ENCODE measurements at places on chromosomes 5 and 9.

DNA sequence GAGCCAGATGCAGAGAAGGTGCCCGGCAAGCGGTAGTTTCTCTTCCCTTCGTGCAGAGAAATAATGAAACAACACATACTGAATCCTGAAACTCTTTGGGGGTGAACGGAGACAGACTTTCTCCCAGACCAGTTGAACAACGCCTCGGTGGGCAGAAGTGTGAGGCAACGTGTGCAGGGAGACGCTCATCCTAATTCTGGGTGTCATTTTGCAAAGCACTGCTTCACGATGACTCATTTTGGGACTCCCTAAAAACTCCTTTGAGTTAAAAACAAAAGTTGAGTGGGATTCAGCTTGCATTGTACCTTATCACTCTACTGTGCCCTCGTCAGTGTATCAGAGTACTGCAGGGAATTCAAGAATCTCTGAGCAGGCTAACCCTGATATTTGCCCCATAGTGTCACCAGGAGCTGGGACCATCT lies 3.5 kb upstream of the NEK6 start:
- no peak for DNase-seq

- no peak for DNase-seq
Observed at GRCh38 chr5:131939690-131940345, 5.6 kb downstream of the MEIKIN start.

DNA sequence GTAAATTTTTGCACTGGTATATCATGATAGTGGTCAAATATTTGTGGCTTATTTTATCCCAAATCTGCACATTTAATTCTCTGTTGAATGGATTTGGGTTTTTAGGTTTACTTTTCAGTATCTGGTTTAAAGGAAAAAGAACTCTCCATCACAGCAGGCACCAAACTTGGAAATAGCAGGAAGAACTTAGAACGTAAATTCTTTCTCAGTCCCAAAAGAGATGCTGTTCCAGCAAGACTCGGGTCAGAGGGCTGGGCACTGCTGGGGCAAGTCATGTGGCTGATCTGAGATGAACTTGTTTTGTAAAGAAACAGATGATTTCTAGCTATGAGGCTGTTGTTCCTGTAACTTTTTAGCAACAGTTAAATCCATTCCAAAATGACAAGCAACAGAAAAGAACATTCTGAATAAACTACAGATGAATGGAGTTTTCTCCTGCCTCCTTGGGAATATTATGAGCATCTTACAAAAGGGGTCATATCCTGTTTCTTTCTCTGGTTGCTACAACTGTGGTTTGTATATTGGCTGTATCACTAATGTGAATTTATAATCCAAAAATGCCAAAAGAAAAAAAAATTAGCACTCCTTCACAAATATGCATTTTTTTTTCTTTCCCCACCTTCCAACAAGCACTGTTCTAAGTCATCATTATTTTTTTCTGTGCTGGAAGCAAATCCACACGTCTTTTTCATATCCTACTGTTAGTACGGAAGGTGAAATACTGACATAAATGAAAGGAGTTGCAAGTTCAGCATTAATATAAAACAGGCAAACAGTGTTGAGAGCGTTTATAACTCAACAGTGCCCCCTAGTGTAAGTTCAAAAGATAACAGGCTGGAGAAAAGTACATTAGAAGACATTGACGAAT lies 31.1 kb downstream of the OR2K2 start:
- DNase-seq: peak; percentile 34

GRCh38 chr9:97978371-97979130 lies 4.6 kb upstream of the ANP32B start:
- DNase-seq: no peak

DNA sequence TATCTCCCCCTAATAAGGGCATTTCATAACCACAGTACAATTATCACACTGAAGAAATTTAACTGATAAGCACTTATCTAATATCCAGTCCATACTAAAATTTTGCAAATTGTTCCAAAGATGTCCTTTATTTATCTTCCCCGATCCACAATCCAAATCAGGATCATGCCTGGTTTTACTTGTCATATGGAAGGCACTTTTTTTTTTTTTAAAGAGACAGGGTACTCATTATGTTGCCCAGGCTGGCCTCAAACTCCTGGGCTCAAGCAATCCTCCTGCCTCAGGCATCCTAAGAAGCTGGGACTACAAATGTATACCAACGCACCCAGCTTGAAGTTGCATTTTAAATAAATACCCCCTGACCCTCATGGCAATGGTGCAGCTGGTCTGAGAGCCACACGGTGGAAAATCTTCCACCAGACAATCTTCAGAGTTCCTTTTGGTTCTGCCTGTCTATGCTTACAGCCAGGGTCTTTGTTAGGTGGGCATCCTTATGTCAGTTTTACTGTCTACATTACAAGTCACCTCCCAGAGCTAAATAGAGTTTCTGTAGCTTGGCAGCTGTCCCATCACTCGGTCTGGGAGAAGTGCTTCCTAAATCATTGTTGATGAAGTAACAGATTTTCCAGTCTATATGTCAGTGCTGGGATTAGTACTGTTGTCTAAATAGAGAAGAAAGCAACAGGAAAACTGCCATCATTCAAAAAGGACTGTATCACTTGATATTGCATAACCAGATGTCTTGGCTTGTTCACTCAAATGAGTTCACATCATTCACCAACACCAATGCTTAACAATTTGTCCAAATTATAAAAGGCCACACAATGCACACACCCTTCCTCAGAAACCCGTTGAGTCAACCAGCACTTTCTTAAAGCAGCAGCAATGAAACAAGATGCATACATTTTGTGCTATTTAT lies 26.4 kb downstream of the PTPN3 start:
- DNase-seq: no peak

DNA sequence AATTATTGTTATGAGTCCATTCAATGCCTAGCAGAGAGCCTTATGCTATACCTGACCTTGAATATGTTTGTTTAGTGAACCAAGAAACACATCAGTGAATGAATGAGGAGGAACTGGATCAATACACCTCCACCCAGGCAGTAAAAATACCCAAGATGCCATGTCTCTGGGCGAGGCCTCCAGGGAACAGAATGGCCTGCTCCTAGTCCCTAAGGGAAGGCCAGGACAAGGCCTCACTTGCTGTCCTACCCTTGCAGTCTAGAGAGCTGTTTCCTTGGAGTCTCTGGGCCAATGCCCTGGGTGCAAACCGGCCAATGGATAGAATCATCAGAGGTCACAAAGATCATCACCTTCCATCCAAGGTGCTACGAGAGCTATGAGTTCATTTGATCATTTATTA lies 26.1 kb downstream of the TNIP1 start:
- no peak for DNase-seq

DNA sequence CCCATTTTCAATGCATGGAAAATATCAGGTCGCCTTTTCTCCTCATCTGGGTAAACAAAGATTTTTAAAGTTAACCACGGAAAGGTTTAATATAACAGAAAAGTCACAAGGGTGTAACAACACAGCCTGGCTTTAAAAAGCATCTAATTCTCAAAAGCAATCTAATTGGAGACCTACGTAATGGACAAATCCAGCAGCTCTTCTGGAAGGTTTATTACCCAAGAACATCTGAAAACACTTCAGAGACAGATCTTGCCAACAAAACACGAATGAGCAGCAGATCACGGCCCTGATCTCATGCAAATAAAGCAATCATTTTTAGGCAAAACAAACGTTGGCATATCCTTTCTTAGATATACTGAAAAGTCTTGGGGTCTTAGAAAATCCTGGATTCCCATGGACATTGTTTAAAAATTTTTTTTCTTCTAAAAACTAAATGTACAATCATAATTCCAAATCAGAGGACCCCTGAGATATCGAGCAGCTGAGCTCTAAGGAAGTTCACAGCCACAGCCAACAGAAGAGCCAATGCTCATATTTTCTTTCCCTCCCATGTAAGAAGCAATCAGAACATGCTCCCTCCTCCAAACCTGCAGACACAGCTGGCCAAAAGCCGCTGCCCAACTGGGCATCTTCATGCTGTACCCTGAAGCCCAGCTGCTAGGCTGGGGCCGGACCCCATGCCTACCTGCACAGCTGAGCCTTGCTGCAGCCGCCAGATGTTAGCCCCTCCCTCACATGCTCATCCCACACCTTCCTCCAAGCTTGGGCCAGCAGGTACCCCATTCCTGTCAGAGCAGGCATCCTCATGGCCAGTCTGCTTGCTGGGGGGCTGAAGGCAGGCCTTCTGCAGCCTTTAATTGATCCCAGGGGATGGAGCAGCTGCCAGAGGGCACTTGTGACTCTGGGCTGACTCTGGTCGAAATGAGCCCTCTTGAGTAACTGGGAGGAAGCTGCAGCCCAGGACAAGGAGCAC lies 11.2 kb downstream of the ANKS6 start:
- DNase-seq: no peak

DNA sequence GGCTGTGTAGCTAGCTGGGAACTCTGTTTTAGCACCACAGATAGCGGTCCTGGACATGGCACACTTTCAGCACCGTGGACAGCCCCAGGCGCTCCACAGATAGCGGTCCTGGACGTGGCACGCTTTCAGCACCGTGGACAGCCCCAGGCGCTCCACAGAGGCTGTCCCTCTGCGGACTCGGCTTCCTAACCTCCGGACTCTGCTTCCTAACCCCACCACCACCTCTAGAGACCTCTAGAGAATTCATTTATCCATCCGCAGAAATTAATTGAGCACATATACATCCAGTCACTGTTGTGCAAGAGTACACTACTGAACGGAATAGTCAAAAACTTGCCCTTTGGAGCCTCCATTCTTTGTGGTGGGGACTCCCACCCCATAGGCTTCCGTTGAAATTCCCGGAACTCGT lies 27.4 kb downstream of the UNC5A start:
- DNase-seq: no peak

GRCh38 chr5:1526681-1527131 lies 2.9 kb upstream of the LPCAT1 start:
- DNase-seq: no peak

GRCh38 chr9:126371007-126371870 lies 44.6 kb downstream of the MVB12B start:
- DNase-seq: no peak

DNA sequence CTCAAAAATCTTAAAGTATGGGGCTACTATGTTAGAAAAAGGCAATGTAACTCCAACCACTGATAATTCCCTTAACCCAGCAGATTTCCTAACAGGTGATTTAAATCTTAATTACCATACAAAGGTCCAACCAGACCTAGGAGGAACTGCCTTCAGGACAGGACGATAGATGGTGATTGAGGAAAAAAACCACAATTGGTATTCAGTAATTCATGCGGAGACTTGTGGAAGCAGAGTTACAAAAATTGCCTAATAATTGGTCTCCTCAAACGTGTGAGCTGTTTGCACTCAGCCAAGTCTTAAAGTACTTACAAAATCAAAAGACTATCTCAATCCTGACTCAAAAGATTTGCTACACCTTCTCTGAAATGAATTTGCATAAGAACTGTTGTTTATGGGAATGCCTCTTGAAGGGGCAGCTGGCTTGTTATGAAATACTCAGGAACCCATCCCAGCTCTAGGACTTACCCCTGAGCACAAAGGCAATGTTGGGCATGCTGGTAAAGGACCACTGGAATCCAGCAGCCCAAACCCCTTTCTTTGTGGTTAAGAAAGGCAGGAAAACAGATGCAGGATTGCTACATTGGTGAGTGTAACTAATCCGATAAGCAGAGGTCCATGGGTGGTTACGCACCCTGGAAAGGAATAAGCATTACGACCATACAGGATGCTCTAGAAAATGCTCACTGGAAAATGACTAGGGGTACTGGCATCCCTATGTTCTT lies 26.7 kb upstream of the EPB41L4A start:
- no peak for DNase-seq

Data from NCI-H1417 treated with DMSO at 0.1 percent for 48 hours (cell line).